ENCODE measurements at places on chromosomes 1 and 21.

- DNase-seq = no peak
Observed at GRCh38 chr1:177424744-177425143, 254.0 kb downstream of the BRINP2 start.

- DNase-seq = no peak
Observed at GRCh38 chr1:235640580-235640979, 9.0 kb downstream of the GNG4 start.

DNA sequence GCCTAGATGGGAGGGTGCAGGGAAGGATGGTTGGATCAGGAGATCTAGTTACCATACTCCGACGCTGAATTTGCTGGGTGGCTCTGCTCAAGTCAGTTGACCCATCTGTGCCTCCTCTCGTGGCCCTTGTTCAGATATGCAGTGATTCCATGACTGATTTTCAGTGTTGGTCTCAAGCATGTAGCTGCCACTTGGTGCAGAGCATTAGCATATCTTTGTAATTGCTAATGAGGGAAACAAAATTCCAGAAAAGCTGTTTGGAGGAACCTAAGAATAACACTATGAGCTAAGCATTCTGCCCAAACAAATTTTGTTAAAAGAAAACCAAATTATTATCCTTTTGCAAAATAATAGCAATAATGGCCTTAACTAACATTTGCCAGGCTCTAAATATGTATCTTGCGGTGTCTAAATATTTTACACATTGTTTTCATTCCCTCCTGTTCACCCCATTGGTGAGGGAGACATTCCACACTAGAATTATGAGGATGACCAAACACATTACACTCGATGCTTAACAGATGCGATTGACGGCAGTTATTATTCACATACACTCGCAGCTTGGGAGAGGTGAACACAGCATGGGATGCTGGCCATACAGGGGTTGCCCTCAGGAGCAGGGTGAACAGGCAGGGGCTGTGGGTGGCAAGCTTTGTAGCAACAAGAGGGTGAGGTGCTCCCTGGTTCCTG, 69.1 kb downstream of the KCNJ15 start:
- DNase-seq = no peak

- DNase-seq = no peak
Observed at GRCh38 chr1:90434460-90434859, 282.6 kb downstream of the BARHL2 start.

- no peak for DNase-seq
Observed at GRCh38 chr1:88265606-88266005, 418.5 kb upstream of the PKN2 start.

Measured in NCI-H774 (cell line).